ENCODE measurements at places on chromosomes 6 and 20. TPM values are rescaled to one million over a fixed set of nuclear protein-coding genes. Genes with fewer than 3 reads are reported as not detected.
A peak's percentile ranks its signal among the peaks of the same experiment; 100 is the strongest.

- DNase-seq = no peak
- no peak overlapping the region for H3K4me3 ChIP-seq
Observed at GRCh38 chr6:4402477-4402976, 267.2 kb upstream of the ECI2 start.

WFDC10B gene
- not detected for polyA plus RNA-seq

TMEM200A gene
- 49.0 TPM for polyA plus RNA-seq

- H3K4me3 ChIP-seq = no peak overlapping the region
- H3K36me3 ChIP-seq = no peaks in the 10 kb centered on the region
- peak; percentile 64 for DNase-seq
- H3K4me1 ChIP-seq = peaks cover 6% of the 10 kb centered on the region
- H3K27me3 ChIP-seq = no peaks in the 10 kb centered on the region
Observed at GRCh38 chr6:79373246-79373645, 138.8 kb upstream of the HMGN3 start.

CPNE5 gene
- 2.0 TPM for polyA plus RNA-seq

STMN3 gene
- polyA plus RNA-seq = 1.1 TPM

- no peak overlapping the region for H3K4me3 ChIP-seq
- no peaks in the 10 kb centered on the region for H3K4me1 ChIP-seq
- DNase-seq = no peak
- H3K36me3 ChIP-seq = peaks cover 10% of the 10 kb centered on the region
- peak overlapping the region; percentile 13 for H3K27ac ChIP-seq
- no peaks in the 10 kb centered on the region for H3K27me3 ChIP-seq
Observed at GRCh38 chr20:496126-496696, 33.9 kb upstream of the TBC1D20 start.

SAMD5 gene
- 2.2 TPM for polyA plus RNA-seq

DNA sequence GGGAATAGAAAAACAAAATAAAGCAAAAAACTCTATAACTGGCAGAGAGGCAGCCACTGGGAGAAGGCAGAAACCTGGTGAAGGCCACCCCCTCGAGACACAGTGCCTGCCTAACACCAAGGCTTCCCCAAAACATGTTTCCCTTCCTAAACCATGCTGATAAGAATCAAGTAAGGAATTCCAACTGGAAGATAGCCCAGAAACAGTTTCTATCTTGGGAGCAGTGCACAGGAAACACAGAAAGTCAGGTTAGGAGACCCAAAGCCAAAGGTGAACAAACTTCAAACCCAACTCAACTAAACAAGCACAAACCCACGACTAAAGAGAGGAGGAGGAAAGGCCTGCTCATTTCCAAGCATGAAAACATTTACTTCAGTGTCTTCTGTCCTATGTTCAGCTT is 433.7 kb upstream of the RGS17 start:
- no peak for DNase-seq
- no peaks in the 10 kb centered on the region for H3K27me3 ChIP-seq
- no peaks in the 10 kb centered on the region for H3K4me1 ChIP-seq

CFAP206 gene
- not detected for polyA plus RNA-seq

- no peaks in the 10 kb centered on the region for H3K36me3 ChIP-seq
- no peak overlapping the region for H3K4me3 ChIP-seq
- no peak for DNase-seq
- no peak overlapping the region for H3K27ac ChIP-seq
- H3K4me1 ChIP-seq = no peaks in the 10 kb centered on the region
- no peaks in the 10 kb centered on the region for H3K27me3 ChIP-seq
Observed at GRCh38 chr20:33423141-33423834, 20.3 kb downstream of the SNTA1 start.

MDFI gene
- 22.9 TPM for polyA plus RNA-seq

- no peak for DNase-seq
- no peak overlapping the region for H3K4me3 ChIP-seq
- H3K27me3 ChIP-seq = no peaks in the 10 kb centered on the region
- H3K36me3 ChIP-seq = no peaks in the 10 kb centered on the region
Observed at GRCh38 chr6:169321546-169321945, 67.9 kb upstream of the THBS2 start.

CD93 gene
- 1.6 TPM for polyA plus RNA-seq

- H3K27me3 ChIP-seq = no peaks in the 10 kb centered on the region
- DNase-seq = no peak
- H3K27ac ChIP-seq = no peak overlapping the region
- H3K4me1 ChIP-seq = peaks cover 3% of the 10 kb centered on the region
- H3K4me3 ChIP-seq = no peak overlapping the region
Observed at GRCh38 chr6:128259029-128259724, 261.2 kb downstream of the PTPRK start.

CBLN4 gene
- polyA plus RNA-seq = not detected

DNA sequence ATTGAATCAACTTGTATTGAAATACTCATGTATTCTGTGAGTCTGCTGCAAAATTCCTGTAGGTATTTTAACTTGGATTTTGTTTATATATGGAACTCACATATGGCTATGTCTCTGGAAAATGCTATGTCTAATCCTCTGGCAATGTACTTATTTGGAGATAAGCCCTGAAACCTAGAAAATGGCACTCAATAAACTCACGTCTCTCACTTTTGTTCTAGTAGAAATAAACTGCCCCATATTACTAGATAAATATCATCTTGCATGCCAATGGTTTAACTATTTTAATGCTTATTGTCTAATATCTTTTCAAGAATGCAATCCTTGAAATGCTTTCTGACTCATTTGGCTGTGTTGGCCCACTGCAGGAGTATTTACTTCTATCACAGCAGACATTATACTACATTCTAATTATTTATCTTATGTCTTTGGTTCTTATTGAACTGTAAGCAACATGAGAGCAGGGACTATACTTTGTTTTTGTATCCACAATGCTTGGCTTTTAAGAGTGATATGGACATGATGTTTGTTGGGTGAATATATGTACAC is 292.2 kb upstream of the RSPO3 start:
- H3K27me3 ChIP-seq = no peaks in the 10 kb centered on the region
- no peak for DNase-seq
- H3K4me1 ChIP-seq = no peaks in the 10 kb centered on the region

GRCh38 chr6:21754891-21755290 is 161.3 kb downstream of the SOX4 start:
- H3K4me3 ChIP-seq = no peak overlapping the region
- DNase-seq = no peak
- H3K27me3 ChIP-seq = no peaks in the 10 kb centered on the region
- no peak overlapping the region for H3K27ac ChIP-seq

GRCh38 chr20:5731753-5732366 is 18.3 kb upstream of the SHLD1 start:
- peaks cover 2% of the 10 kb centered on the region for H3K4me1 ChIP-seq
- H3K27ac ChIP-seq = no peak overlapping the region
- no peak for DNase-seq
- no peaks in the 10 kb centered on the region for H3K27me3 ChIP-seq
- H3K36me3 ChIP-seq = no peaks in the 10 kb centered on the region

GRCh38 chr6:128358244-128358776 is 162.1 kb downstream of the PTPRK start:
- no peak for DNase-seq
- H3K4me3 ChIP-seq = no peak overlapping the region
- H3K4me1 ChIP-seq = peaks cover 19% of the 10 kb centered on the region
- no peaks in the 10 kb centered on the region for H3K36me3 ChIP-seq
- H3K27ac ChIP-seq = no peak overlapping the region

TRIM38 gene
- polyA plus RNA-seq = 5.8 TPM

- no peak overlapping the region for H3K27ac ChIP-seq
- H3K4me1 ChIP-seq = no peaks in the 10 kb centered on the region
- no peak for DNase-seq
- no peak overlapping the region for H3K4me3 ChIP-seq
- no peaks in the 10 kb centered on the region for H3K27me3 ChIP-seq
- peaks cover 8% of the 10 kb centered on the region for H3K36me3 ChIP-seq
Observed at GRCh38 chr6:158154816-158155215, 13.2 kb downstream of the SERAC1 start.

DNA sequence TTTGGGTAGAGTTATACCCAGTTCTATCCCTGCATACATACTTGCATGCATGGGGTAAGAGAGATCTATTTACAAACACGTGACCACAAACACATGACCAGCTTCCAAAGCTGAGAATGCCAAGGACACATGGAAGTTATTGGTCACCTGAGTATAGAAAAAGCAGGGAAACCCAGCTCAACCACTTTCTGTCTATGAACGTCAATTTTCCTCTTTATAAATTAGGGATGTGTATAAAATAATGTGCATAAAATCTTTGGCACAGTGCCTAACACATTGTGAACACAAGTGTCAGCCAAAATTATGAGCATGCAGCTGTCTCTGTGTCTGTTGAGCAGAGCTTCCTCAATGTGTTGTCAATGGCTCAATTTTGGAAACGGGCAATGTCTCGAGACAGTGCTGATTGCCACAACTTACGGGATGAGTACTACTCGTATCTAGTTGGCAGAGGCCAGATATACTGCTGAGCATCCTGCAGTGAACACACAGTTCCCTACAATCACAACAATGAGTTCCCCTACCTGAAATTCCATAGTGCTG is 44.9 kb downstream of the TPD52L1 start:
- no peaks in the 10 kb centered on the region for H3K27me3 ChIP-seq
- H3K36me3 ChIP-seq = no peaks in the 10 kb centered on the region
- peaks cover 12% of the 10 kb centered on the region for H3K4me1 ChIP-seq
- peak overlapping the region; percentile 82 for H3K27ac ChIP-seq
- no peak overlapping the region for H3K4me3 ChIP-seq

GRCh38 chr6:160967833-160968232 is 23.7 kb upstream of the MAP3K4 start:
- H3K36me3 ChIP-seq = no peaks in the 10 kb centered on the region
- H3K4me1 ChIP-seq = no peaks in the 10 kb centered on the region
- H3K27me3 ChIP-seq = no peaks in the 10 kb centered on the region
- no peak overlapping the region for H3K4me3 ChIP-seq

ULBP3 gene
- 2.2 TPM for polyA plus RNA-seq

TMEM151B gene
- polyA plus RNA-seq = 3.1 TPM

IPCEF1 gene
- polyA plus RNA-seq = 0.81 TPM

MOG gene
- polyA plus RNA-seq = not detected

GRCh38 chr6:107576852-107577251 is 86.9 kb downstream of the SOBP start:
- no peak overlapping the region for H3K4me3 ChIP-seq
- no peaks in the 10 kb centered on the region for H3K4me1 ChIP-seq
- no peak overlapping the region for H3K27ac ChIP-seq
- no peak for DNase-seq
- H3K27me3 ChIP-seq = peaks cover 4% of the 10 kb centered on the region

DNA sequence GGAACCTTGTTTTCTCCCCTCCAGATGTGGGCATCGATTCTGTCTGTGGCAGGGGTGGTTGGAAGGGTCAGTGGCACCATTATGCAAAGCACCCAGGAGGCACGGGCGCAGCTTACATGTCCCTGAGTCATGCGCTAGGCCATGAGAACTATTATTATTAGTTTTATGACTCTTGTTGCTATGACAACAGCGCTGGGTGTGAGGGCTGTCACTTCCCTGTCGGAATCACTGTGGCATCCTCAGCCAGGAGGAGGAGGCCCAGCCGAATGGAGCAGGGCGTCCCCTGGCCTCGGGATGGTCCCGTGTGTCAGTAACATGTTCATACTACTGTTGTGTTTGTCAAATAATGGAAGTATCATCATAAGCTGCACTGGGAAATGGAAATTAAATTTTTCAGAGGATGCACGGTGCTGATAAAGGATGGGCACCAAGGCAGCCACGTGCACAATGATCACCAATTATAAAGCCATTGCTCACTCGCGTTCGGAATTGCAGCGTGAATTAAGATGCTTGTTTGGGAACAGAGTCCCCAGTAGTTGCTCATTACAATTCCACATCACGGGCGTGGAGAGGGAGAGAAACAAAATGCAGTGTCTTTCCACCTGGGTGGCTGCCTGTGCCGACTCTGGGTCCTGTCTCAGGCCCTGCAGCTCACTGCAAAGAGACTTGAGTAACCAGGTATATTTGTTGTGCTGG is 247.9 kb downstream of the CDH4 start:
- H3K27me3 ChIP-seq = no peaks in the 10 kb centered on the region
- DNase-seq = no peak
- H3K27ac ChIP-seq = no peak overlapping the region
- no peak overlapping the region for H3K4me3 ChIP-seq
- H3K36me3 ChIP-seq = no peaks in the 10 kb centered on the region

DNA sequence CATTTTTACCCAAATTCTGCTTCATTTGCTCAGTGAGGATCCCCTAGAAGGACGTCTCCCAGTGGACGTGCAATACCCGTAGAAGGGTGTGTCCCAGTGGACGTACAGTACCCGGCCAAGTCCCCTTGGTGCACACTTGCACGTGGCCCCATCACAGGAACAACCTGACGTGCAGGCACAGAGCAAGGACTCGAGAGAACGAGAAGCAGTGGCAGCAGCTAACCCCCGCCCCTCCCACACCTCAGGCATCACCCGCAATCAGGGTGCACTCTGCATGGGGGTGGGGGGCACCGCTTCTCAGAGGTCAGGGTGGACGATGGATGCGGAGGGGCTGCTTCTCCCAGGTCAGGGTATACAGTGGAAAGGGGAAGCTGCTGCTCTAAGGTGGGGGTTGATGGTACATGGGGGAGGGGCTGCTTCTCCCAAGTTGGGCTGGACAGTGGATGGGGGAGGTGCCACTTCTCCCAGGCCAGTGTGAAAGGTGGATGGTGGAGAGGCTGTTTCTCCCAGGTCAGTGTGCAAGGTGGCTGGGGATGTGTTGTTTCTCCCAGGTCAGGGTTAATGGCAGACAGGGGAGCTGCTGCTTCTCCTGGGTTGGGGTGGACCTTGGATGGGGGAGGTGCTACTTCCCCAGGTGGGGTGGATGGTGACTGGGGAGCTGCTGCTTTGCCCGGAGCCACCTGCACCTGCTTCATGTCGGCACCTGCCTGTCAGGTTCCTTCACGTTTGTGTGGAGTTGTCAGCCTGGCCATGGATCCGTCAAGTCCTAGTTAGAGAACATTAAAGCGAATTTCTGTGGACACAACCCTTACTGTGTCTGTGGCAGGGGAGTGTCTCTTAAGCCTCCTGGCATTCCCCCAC is 1.0 kb upstream of the THBS2 start:
- no peaks in the 10 kb centered on the region for H3K4me1 ChIP-seq
- peaks cover 39% of the 10 kb centered on the region for H3K27me3 ChIP-seq
- DNase-seq = peak; percentile 14
- no peak overlapping the region for H3K27ac ChIP-seq
- no peak overlapping the region for H3K4me3 ChIP-seq

DNA sequence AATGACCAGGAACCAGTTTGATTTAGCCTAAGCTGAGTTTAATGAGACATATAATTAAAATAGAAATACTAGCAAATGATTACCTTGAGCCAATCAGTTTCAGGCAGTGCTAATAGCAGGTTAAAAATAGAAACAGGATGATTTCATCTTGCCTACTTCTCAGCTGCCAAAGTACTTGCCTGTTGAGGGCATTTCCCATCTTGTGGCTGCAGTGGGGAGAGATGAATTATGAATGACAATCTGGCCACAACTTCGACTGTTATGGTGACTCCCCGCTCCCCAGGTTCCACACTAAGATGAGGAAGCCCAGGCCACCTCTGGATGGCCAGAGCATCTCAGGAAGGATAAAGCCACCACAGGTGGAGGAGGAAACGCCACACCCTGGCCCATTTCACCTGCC is 31.3 kb downstream of the MBOAT1 start:
- no peaks in the 10 kb centered on the region for H3K27me3 ChIP-seq
- no peaks in the 10 kb centered on the region for H3K36me3 ChIP-seq
- DNase-seq = no peak
- H3K4me1 ChIP-seq = peaks cover 26% of the 10 kb centered on the region
- no peak overlapping the region for H3K4me3 ChIP-seq

MAFB gene
- 9.0 TPM for polyA plus RNA-seq

GRCh38 chr6:97850458-97851212 is 567.6 kb upstream of the MMS22L start:
- no peak overlapping the region for H3K27ac ChIP-seq
- no peaks in the 10 kb centered on the region for H3K36me3 ChIP-seq
- DNase-seq = no peak
- H3K4me1 ChIP-seq = no peaks in the 10 kb centered on the region

SLC17A1 gene
- not detected for polyA plus RNA-seq

All from small intestine (tissue), 16 donors.